ENCODE measurements at places on chromosomes 1 and 21. TPM values are rescaled to one million over a fixed set of nuclear protein-coding genes. Genes with fewer than 3 reads are reported as not detected.

Gene HNRNPR
- total RNA-seq = 36.5 TPM

Gene CHRM3
- total RNA-seq = 4.3 TPM

Gene CHODL
- total RNA-seq = not detected

Gene IL23R
- 1.3 TPM for total RNA-seq

Gene TPTE
- not detected for total RNA-seq

Gene NBPF10
- total RNA-seq = 0.69 TPM

Gene LIPI
- total RNA-seq = not detected

Gene MAP1LC3C
- 0.21 TPM for total RNA-seq

Gene ESPN
- total RNA-seq = 2.3 TPM

Gene HNRNPU
- total RNA-seq = 288 TPM

Gene DPM3
- 136 TPM for total RNA-seq

Gene ZNF695
- 1.8 TPM for total RNA-seq

Gene FAM167B
- 26.6 TPM for total RNA-seq

Gene RORC
- total RNA-seq = 1.6 TPM

GRCh38 chr1:231446138-231446537, 24.1 kb upstream of the EGLN1 start:
- no peak overlapping the region for H3K27ac ChIP-seq
- H3K27me3 ChIP-seq = no peaks in the 10 kb centered on the region
- no peak overlapping the region for H3K4me3 ChIP-seq
- H3K36me3 ChIP-seq = no peaks in the 10 kb centered on the region
- no peak for DNase-seq

GRCh38 chr1:19762175-19762779, 37.4 kb downstream of the TMCO4 start:
- no peaks in the 10 kb centered on the region for H3K36me3 ChIP-seq
- DNase-seq = peak; percentile 37
- no peak overlapping the region for H3K27ac ChIP-seq
- no peak overlapping the region for H3K4me3 ChIP-seq
- H3K4me1 ChIP-seq = no peaks in the 10 kb centered on the region
- H3K27me3 ChIP-seq = no peaks in the 10 kb centered on the region

DNA sequence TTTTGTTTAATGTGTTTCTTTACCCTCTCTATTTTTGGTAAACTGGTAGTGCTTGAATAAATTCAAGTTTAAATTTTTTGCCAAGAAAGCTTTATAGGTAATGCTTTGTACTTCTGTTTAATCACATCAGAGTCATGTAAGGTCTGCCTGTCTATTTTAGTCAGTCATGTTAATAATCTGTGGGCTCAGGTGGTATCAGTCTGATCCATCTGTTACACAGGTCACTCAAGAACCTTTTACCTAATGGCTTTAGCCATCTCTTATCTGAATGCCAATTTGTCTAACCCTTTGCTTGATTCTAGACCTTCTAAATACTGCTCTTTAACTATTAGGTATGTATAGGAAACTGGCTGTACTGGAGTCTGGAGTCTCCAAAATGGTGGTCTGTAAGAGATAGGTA, 16.6 kb downstream of the MDM4 start:
- H3K4me1 ChIP-seq = no peaks in the 10 kb centered on the region
- H3K27me3 ChIP-seq = no peaks in the 10 kb centered on the region
- H3K36me3 ChIP-seq = no peaks in the 10 kb centered on the region
- H3K27ac ChIP-seq = no peak overlapping the region
- H3K4me3 ChIP-seq = no peak overlapping the region
- DNase-seq = no peak

DNA sequence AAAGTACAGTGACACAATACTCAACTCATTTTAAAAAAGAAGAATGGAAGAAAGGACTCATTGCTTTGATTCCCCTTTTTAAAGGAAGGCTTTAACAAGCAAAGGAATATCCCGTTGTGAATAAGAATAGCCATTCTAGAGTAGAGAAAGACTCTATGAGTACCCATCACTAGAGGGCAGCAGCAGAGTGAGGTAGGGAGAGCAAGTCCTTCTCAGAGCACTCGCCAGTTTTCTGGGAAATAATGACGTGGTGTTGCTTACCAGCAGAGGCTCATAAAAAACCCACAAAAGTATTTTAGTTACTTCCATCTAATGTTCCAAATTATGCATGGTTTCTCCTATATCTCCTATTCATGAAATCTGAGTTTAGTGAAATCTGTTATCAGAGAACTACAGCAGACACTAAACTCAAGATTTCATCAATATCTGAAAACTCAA, 74.6 kb downstream of the USP24 start:
- no peaks in the 10 kb centered on the region for H3K27me3 ChIP-seq
- H3K4me1 ChIP-seq = no peaks in the 10 kb centered on the region
- H3K4me3 ChIP-seq = no peak overlapping the region
- H3K36me3 ChIP-seq = no peaks in the 10 kb centered on the region

DNA sequence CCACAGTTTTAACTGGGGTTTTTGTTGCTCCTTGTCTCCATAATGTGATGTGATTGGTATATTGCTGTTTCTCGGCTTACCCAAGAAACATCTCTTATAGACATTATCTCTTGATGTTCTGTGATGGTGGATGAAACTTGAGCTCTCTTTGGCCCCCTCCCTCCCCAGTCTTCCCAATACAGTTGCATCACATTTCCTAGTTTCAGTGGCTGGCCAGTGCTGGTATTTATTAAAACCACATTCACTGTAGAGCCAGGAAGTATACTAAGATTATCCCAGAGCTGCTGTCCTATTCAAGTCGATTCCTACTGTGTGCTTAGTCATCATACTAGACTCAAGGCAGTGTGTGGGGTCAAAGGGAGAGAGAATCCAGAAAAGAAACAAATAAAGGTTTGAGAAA, 244.4 kb downstream of the KAZN start:
- H3K4me1 ChIP-seq = no peaks in the 10 kb centered on the region
- no peak overlapping the region for H3K4me3 ChIP-seq
- H3K27me3 ChIP-seq = no peaks in the 10 kb centered on the region

DNA sequence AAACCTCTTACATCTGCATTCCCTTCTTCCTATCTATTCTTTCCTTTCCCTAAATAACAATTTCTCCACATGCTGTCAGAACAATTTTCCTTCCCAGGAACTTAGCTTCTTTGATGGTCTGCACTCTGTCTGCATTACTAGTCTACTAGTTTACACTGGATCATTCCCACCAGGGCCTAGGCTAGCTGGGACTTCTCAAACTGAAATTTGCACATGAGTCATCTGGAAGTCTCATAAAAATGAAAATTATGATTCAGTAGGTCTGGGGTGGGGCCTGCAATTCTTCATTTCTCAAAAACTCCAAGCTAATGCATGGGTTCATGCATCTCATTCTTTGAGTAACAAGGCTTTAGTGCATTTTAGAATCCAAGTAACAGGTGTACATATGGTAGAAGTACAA, 74.2 kb downstream of the GABPA start:
- H3K36me3 ChIP-seq = no peaks in the 10 kb centered on the region
- no peaks in the 10 kb centered on the region for H3K4me1 ChIP-seq
- H3K27ac ChIP-seq = no peak overlapping the region
- DNase-seq = no peak
- H3K4me3 ChIP-seq = no peak overlapping the region
- H3K27me3 ChIP-seq = no peaks in the 10 kb centered on the region

- H3K4me3 ChIP-seq = no peak overlapping the region
- H3K36me3 ChIP-seq = no peaks in the 10 kb centered on the region
- H3K27ac ChIP-seq = no peak overlapping the region
- no peaks in the 10 kb centered on the region for H3K4me1 ChIP-seq
These were observed 36.1 kb upstream of the B3GALT5 start for GRCh38 chr21:39576518-39577128.

DNA sequence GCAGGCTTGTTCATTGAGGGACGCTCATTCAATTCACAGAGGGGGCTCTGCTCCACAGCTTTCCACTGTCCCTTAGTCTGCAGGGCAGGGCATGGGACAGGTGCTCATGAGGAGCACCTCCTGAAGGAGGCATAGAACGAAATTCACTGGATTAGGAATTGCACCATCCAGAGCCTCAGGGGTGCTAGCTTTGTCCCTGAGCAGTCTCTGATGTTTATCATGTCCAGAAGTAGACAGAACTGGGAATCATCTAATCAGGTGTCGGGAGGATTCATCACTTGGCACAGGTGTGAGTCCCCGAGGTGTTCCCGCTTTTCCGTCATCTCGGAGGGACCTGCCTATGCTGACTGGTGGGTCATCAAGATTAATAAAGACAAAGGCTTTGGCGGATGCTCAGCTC, 321.4 kb downstream of the AJAP1 start:
- H3K4me1 ChIP-seq = no peaks in the 10 kb centered on the region
- no peaks in the 10 kb centered on the region for H3K36me3 ChIP-seq
- DNase-seq = no peak
- H3K4me3 ChIP-seq = no peak overlapping the region

GRCh38 chr1:176374967-176375569, 87.9 kb upstream of the PAPPA2 start:
- no peak overlapping the region for H3K4me3 ChIP-seq
- DNase-seq = peak; percentile 83
- H3K36me3 ChIP-seq = no peaks in the 10 kb centered on the region
- no peak overlapping the region for H3K27ac ChIP-seq
- H3K27me3 ChIP-seq = no peaks in the 10 kb centered on the region
- no peaks in the 10 kb centered on the region for H3K4me1 ChIP-seq

GRCh38 chr1:77126307-77126706, 92.9 kb downstream of the PIGK start:
- no peaks in the 10 kb centered on the region for H3K36me3 ChIP-seq
- H3K27me3 ChIP-seq = no peaks in the 10 kb centered on the region
- DNase-seq = peak; percentile 58
- H3K27ac ChIP-seq = no peak overlapping the region
- H3K4me3 ChIP-seq = no peak overlapping the region
- no peaks in the 10 kb centered on the region for H3K4me1 ChIP-seq

DNA sequence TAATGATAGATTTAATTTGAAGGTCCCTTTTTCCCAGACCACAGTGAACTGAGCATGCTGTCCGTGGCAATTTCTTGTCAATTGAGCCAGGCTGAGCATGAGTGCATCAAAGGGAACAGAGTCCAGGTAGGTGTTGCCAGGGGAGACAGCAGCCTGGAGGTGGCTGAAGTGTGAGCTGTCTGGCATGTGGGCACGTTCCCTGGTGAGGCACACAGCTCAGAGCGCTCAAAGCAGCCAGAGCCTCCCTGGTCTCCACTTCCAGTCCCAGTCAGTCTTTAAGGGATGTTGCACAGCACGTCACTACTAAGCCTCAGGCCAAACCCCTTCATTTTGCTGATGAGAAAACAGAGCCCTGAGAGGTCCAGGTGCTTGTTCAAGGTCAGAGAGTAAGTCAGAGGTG, 251.4 kb downstream of the MATN1 start:
- no peak overlapping the region for H3K27ac ChIP-seq
- no peaks in the 10 kb centered on the region for H3K36me3 ChIP-seq
- no peaks in the 10 kb centered on the region for H3K27me3 ChIP-seq
- H3K4me3 ChIP-seq = no peak overlapping the region
- no peaks in the 10 kb centered on the region for H3K4me1 ChIP-seq
- peak; percentile 53 for DNase-seq

- no peaks in the 10 kb centered on the region for H3K4me1 ChIP-seq
- H3K27me3 ChIP-seq = no peaks in the 10 kb centered on the region
- no peaks in the 10 kb centered on the region for H3K36me3 ChIP-seq
- H3K27ac ChIP-seq = no peak overlapping the region
- DNase-seq = no peak
These were observed 16.5 kb downstream of the PODN start for GRCh38 chr1:53078333-53079101.

GRCh38 chr1:195789321-195789720, 818.9 kb downstream of the KCNT2 start:
- no peak overlapping the region for H3K27ac ChIP-seq
- H3K36me3 ChIP-seq = no peaks in the 10 kb centered on the region
- no peaks in the 10 kb centered on the region for H3K27me3 ChIP-seq
- no peaks in the 10 kb centered on the region for H3K4me1 ChIP-seq
- no peak for DNase-seq

GRCh38 chr1:62926681-62927252, 142.8 kb downstream of the ATG4C start:
- peaks cover 10% of the 10 kb centered on the region for H3K27me3 ChIP-seq
- H3K4me1 ChIP-seq = no peaks in the 10 kb centered on the region
- no peak for DNase-seq
- no peak overlapping the region for H3K4me3 ChIP-seq

GRCh38 chr1:43065191-43065590, 106.5 kb upstream of the SLC2A1 start:
- H3K27me3 ChIP-seq = peaks cover 3% of the 10 kb centered on the region
- no peak for DNase-seq
- no peaks in the 10 kb centered on the region for H3K36me3 ChIP-seq
- peaks cover 10% of the 10 kb centered on the region for H3K4me1 ChIP-seq
- H3K27ac ChIP-seq = no peak overlapping the region

DNA sequence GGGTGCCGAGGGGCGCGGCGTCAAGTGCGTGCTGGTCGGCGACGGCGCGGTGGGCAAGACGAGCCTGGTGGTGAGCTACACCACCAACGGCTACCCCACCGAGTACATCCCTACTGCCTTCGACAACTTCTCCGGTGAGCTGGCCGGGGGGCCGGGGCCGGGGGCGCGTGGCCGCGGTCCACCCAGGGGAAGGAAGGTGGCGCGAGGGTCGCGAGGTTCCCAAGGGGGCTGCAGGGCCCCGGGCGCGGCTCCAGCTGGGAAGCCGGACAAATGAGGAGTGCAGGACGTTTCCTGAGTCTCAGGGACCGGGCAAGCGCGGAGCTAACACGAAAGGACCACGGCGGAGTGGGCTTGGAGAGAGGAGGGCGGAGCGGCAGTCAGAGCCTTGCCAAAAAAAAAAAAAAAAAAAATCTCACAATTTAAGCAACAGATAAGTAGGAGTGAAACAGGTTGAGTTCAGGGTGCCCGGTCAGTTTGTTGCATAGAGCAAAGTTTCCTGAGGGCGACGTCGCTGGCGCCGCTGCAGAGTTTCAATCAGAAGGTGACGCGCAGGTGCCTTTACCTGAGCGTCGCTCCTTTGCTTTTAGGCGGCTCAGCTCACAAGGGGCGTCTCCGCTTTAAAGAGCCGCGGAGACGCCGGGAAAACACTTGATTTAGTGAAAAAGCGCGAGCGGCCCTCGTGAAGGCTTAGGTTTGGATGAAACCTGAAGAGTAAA, 750 bp downstream of the RHOU start:
- peak; percentile 65 for DNase-seq
- H3K4me1 ChIP-seq = peaks cover 26% of the 10 kb centered on the region
- peak overlapping the region; percentile 95 for H3K27ac ChIP-seq
- H3K36me3 ChIP-seq = no peaks in the 10 kb centered on the region
- H3K4me3 ChIP-seq = peak overlapping the region; percentile 54

- no peaks in the 10 kb centered on the region for H3K27me3 ChIP-seq
- H3K27ac ChIP-seq = no peak overlapping the region
- H3K36me3 ChIP-seq = no peaks in the 10 kb centered on the region
- DNase-seq = no peak
These were observed 12.9 kb downstream of the LRRN2 start for GRCh38 chr1:204672482-204673121.

All from adrenal gland (tissue), 19 donors.